CD4-positive, alpha-beta T cell treated with Interleukin-15 for 4 hours (primary cell): ENCODE measurements at places on chromosomes 2 and 18.

GRCh38 chr18:47719096-47719780, 211.2 kb downstream of the SMAD2 start:
- no peak for DNase-seq

DNA sequence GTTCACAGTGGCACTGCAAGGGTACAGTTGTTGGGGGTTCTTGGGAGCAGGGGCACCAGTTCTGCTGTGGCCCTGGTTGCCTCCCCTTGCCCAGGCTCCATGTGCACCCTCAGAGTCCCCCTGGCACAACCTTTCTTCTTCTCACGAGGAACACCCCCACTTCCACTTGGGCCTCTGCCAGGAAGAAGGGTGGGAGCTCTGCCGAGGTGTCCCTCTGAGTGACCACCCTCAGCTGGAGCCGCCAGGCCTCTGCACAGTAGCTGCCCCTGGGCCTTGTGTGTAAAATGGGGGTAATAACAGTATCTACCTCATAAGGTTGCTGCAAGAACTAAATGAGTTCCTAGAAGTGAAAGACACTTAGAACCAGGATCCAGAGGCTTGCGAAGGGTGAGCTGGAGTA, 8.4 kb downstream of the TPRKB start:
- no peak for DNase-seq

DNA sequence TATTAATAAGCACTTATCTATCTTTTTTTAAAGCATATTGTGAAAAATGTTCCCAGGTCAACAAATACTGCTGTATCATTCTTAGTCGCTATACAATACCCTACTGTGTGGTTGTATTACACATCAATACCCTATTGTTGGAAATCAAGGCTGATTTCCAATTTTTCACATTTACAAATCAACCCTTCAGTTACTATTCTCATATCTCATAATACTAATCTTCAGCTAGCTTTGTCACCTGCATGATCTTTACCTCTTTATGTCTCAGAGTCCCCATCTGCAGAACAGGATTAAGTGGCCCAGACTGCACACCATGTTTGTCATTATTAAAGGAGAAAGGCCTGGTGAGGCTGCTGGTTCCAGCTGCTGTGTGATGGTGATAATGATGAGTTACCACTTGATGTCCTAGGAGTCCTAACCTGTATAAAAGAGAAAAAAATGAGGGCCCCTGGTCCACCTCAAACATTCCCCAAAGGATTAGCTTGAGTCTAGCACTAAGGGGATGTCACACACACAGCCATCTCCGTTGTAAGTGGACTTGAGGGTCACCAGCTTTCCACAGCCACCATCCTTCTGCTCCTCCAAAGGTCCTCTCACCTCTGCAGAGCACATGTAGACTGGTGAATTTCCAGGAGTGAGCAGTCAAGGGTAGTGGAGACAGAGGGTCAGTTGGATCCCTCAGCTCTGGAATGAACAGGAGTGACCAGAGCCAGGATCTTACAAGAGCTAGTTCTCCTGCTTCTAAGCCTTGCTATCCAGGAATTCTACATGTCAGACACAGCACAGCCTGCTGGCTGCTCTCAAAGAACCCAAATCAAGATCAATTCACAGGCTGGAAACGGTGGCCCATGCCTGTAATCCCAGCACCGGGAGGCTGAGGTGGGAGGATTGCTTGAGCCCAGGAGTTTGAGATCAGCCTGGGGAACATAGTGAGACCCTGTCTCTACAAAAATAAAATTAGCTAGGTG, 36.0 kb upstream of the BIN1 start:
- no peak for DNase-seq

DNA sequence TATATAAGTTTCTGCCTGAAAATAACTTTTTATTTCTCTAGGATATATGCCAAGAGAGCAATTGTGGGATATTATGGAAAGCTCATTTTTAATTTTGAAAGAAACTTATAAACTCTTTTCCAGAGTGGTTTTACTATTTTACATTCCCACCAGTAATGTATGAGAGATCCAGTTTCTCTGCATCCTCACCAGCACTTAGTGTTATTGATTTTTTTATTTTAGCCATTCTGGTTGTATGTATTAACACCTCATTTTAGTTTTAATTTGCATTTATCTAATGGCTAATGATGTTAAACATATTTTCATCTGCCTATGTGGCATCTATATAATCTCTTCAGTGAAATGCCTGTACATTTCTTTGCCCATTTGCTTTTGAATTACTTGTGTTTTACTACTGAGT, 597.7 kb upstream of the RAB6C start:
- DNase-seq: no peak

- no peak for DNase-seq
Observed at GRCh38 chr2:166372046-166372445, 3.7 kb downstream of the SCN9A start.

DNA sequence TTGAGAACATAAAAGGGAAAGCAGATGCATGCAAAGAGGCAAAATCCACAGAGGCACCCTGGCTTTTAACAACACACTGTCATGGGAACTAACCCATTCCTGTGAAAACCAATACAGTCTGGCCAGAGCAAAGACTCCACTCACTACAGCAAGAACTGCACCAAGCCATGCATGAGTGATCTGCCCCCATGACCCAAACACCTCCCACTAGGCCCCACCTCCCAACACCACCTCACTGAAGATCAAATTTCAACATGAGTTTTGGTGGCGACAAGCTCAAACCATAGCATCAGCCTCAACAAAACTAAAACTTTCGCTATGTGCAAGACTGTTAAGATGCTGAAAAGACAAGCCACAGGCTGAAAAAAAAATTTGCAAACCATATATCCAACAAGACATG, 162.8 kb downstream of the SMAD2 start:
- DNase-seq: no peak

DNA sequence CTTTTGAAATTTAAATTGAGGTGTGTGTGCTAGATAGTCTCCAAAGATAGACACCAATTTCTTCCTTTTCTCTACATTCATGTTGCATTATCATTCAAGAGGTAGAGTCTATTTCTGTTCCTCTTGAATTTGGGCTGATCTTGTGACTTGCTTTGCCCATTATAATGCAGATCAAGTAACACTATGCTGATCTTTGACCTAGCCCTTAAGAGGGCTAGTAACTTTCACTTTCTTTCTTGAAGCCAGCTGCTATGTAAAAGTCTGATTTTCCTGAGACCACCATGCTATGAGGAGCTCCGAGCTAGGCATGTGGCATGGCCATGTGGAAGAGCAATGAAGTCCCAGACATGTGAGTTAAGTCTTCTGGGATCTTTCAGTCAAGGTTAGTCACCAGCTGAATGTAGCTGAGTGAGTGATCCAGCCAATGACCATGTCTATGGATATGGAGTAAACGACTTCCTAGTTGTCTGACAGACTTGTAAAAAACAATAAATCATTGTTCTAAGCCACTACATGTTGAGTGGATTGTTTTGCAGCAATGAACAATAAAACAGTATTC, 189.4 kb upstream of the CWC22 start:
- DNase-seq: no peak

GRCh38 chr2:12051831-12052230, 305.4 kb downstream of the LPIN1 start:
- no peak for DNase-seq

- no peak for DNase-seq
Observed at GRCh38 chr2:11832531-11832930, 86.1 kb downstream of the LPIN1 start.

DNA sequence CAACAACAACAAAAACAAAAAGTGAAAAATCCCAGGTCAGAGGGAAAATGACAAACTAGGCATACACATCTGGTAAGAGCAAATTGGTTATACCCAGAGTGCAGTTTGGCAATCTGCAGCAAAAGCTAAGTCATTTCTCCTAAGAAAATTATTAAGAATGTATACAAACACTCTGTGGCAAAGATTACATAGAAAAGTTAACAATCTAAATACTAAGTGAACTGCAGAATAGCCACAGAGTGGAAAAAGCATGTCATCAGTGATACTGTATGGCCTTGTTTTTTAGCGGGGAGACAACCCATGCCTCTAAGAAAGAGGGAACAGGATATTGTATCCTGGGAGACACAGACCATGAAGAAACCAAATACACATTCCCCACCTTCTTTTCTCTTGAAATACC, 136.0 kb upstream of the ITGB6 start:
- peak; percentile 21 for DNase-seq

GRCh38 chr2:74982577-74982976, 24.1 kb downstream of the POLE4 start:
- DNase-seq: no peak

GRCh38 chr2:41963661-41964525, 83.9 kb upstream of the PKDCC start:
- no peak for DNase-seq

GRCh38 chr2:157720504-157720903, 91.8 kb upstream of the ACVR1C start:
- DNase-seq: no peak

GRCh38 chr2:82968358-82968757, 1490.7 kb downstream of the SUCLG1 start:
- no peak for DNase-seq

DNA sequence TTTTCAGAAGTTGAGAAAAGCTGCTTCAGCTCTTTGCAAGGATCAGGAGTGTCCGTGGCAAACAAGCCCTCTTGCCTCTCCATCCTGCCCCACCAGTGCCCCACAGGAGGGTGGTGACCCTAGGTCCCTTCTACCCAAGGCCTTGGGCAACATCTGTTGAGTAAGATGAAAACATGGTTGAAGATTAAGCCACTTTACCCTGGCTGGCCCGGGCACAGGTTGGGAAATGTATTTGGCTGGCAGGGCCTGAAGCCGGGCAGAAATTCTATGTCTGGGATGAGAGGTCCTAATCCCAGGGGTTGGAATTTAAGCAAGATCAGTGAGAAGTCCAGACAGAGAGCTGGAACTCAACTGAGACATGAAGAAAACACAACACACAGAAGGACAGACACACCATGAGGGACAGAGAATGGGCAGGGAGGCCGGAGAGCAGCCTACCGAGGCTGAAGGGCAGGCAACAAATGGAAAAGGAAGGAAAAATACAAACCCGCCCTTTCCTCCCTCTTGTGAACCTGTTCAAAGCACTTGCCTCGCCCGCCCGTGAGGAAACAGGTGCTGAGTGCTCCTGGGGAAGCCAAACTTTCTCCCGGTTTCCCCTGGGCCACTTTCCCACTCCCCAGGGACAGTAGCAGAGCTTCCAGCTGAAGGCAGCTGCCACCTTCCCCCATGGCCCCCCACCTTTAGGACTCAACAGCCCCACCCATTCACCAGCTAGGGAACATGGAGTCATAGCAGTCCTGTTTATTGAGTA, 86.1 kb downstream of the TNS1 start:
- DNase-seq: no peak

- no peak for DNase-seq
Observed at GRCh38 chr2:134185639-134186038, 68.2 kb upstream of the MGAT5 start.

DNA sequence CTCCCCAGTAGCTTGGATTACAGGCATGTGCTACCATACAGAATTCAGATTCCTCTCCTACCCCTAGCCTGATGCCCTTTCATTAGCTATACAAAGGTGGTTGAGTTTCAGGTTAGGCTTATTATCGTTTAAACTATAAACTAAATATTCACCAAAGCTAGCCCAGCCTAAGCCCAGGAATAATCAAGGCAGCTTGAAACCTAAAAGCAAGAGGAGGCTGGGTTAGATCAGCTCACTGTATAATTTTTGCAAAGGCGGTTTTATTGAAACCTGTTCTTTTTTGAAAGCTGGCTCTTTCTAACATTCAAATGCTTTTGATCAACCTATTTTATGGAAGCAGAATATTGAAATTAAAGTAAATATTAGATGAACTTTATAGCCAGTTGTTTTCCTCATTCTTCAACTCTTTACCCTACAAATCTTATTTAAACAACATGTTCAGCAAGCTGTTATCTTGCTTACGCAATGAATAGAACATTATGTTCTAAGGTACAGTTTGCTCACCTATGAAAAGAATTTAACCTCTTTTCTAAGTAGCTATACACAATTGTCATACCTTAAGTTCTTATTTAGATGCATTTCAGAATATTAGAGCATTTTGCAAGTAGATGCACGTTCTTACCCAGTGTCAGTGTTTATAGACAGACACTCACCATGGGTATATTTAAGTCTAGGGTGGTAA, 241.6 kb downstream of the NEDD4L start:
- DNase-seq: no peak
